ENCODE measurements at places on chromosomes 7 and 10. TPM values are rescaled to one million over a fixed set of nuclear protein-coding genes. Genes with fewer than 3 reads are reported as not detected.

DNA sequence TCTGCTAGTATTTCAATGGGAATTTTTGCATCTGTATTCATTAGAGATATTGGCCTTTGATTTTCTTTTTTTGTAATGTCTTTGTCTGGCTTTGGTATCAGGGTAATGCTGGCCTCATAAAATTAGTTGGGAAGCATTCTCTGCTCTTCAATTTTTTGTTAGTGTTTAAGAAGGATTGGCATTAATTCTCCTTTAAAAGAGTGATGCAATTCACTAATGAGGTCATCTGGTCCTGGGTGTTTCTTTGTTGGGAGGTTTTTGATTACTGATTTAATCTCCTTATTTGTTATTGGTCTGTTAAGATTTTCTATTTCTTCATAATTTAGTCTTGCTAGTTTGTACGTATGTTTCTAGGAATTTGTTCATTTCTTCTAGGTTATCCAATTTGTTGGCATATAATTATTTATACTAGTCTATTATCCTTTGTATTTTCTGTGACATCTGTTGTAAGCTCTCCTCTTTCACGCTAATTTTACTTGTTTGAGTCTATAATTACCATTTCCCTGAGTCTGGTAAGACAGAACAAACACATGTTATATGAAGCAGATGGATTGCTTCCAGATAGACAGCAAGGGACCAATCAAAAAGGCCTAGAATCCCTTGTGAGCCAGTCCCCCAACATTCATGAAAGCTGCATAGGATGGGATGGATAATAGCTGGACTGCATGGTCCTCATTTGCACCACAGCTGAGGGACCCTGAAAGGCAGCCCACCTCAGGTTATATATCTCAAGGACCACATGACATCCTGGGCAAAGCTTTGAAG lies 54.4 kb downstream of the MTPAP start:
- DNase-seq: no peak

- no peak for DNase-seq
Observed at GRCh38 chr10:15462253-15462897, 91.3 kb upstream of the FAM171A1 start.

DNA sequence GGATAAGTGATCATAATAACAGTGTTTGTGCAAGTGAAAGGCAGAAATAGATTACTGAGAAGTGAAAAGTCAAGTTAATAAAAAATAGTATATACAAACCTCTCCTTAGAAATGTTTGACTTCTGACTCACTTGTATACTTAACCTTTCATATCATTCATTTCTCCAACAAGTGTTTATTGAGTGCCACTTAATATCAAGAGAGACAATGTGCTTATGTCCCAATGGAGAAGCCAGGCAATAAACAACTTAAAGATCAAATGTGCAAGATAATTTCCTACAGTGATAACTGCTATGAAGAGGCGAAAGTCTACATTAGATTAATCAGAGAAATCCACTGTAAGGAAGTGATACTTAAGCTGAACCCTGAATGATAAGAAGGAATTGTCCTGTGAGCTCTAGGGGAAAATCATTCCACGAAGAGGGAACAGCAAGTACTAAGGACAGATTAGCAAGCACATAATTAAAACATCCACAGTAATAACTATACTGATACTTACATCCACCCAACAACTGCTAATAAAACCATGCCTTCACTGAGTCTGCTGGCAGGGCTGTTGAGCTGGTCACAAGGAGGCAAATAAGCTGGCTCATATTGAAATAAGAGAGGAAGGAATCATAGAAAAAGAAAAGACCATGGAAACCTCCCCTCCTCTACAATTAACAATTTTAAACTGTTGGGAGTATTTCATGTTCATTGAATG lies 203.5 kb downstream of the CTNNA3 start:
- DNase-seq: no peak

AKR1D1 gene
- not detected for total RNA-seq

GPR26 gene
- total RNA-seq: not detected

LAMB4 gene
- 0.22 TPM for total RNA-seq

DNA sequence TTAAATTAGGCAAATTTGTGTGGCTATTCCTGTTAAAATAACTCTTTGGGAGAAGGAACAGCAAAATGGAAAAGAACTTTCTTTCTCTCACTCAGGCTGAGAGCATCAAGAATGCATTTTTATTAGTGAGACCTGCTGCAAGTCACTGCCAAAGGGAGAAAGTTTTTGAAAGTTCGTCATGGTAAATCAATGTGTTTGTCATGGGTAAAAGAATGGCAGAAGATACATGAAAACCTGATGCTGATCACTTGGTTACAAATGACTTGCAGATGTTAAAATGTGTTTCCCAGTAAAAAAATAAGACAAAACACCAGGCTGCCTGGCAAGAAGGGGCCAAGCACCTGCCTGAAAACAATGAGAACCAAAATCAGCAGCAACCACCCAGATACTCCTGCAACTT lies 484.7 kb upstream of the NRP1 start:
- DNase-seq: no peak

GRCh38 chr7:46245586-46246111 lies 324.6 kb upstream of the IGFBP3 start:
- no peak for DNase-seq

CNTNAP2 gene
- total RNA-seq: 5.9 TPM

SLC18A2 gene
- 1.6 TPM for total RNA-seq

GRCh38 chr10:130424418-130424817 lies 288.2 kb downstream of the GLRX3 start:
- DNase-seq: no peak

DNA sequence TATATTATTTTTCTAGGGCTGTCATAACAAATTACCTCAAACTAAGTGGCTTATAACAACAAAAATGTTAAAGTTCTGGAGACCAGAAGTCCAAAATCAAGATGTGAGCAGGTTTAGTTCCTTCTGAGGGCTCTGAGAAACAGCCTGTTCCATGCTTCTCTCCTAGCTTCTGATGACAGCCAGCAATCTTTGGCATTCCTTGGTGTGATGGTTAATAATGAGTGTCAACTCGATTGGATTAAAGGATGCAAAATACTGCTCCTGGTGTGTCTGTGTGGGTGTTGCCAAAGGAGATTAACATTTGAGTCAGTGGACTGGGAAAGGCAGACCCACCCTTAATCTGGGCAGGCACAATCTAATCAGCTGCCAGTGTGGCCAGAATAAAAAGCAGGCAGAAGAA lies 26.3 kb upstream of the TNKS2 start:
- no peak for DNase-seq

TMEM213 gene
- not detected for total RNA-seq

ALOX5 gene
- total RNA-seq: 8.2 TPM

GRCh38 chr7:6226194-6226799 lies 46.1 kb downstream of the CYTH3 start:
- DNase-seq: no peak

CACNA2D1 gene
- total RNA-seq: 3.9 TPM

GRCh38 chr7:12569673-12570072 lies 847 bp upstream of the SCIN start:
- no peak for DNase-seq

ADIRF gene
- total RNA-seq: 127 TPM

- DNase-seq: no peak
Observed at GRCh38 chr10:15843695-15844094, 16.6 kb downstream of the MINDY3 start.

DNA sequence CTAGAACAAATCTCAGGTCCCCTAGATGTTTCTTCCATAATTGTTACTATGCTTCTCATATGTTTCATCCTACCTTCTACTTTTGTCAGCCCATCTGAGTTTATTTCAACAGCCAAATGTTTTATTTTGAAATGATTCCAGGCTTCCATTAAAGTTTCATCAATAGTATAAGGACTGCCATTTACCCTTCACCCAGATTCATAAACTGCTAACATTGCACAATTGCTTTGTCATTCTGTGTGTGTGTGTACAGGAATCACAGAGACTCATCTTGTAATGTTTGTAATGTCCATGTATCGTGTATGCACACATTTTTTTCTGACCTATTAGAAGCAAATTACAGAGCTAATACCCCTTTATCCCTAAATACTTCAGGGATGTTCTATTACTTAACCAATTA lies 25.5 kb downstream of the MMRN2 start:
- no peak for DNase-seq

HTR5A gene
- total RNA-seq: not detected

DNA sequence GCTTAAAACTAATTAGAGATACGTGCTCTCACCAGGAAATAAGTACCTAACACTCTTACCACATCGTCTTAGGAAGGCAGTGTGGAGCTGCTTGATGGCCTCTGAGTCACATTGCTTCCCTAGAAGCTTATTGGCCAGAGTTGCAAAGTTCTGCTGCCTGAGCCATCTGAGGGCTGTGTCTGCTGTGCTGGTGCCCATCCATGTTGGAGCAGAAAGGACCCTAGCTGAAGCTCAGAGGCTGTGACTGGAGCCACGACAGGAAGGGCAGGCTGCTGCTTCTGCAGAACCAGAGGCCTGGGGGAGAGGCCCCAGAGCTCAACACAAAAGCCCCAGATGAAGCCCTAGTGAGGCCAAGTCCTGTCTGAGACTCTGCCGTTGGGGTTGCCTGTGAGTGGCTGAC lies 64.8 kb upstream of the IGFBP3 start:
- DNase-seq: no peak

HMX2 gene
- total RNA-seq: 0.24 TPM

- no peak for DNase-seq
Observed at GRCh38 chr10:83289373-83289772, 849.9 kb upstream of the GHITM start.

Data from mucosa of descending colon (tissue), 3 donors.